ENCODE measurements at places on chromosomes 11 and 22.

- no peak for DNase-seq
These were observed 60.7 kb downstream of the MCM5 start for GRCh38 chr22:35460688-35461087.

DNA sequence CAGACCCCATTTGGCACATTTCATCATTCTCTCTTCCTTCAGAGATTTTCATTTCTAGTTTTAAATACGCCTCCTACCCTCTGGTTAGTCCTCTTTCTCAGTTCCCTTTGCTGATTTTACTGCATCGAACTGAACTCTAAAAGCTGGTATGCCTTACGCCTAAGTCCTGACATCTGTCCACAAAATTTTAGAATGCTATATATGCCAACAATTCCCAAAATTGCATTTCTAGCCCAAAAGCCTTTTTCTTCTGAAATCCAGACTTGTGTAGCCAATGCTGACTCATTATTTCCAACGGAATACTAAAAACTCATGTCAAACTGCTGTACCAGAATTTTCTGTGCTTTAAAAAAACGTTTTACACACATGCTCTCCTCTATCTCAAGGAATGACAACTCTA lies 1124.4 kb upstream of the TENM4 start:
- no peak for DNase-seq

GRCh38 chr11:27452147-27452546 lies 20.4 kb downstream of the LGR4 start:
- no peak for DNase-seq

GRCh38 chr22:35645646-35646045 lies 2.6 kb upstream of the APOL6 start:
- DNase-seq: no peak

DNA sequence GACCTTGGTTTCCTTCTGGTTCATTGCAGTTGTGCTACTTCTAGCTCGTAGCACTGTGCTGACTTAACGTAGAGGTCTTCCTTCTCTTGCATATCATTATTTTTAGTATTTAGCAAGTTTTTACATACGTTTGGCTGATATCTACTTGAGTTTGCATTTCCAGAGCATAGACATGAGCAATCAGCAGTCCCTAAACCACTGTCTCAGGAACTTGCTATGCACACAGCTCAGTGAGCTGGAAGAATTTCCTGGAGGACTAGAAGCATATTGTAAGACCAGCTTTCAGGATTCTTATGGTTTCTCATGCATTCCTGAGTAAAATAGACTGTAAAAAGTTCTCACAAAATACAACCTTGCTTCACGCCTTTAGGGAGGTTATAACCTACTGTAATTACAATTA lies 226.7 kb upstream of the PDGFD start:
- no peak for DNase-seq

DNA sequence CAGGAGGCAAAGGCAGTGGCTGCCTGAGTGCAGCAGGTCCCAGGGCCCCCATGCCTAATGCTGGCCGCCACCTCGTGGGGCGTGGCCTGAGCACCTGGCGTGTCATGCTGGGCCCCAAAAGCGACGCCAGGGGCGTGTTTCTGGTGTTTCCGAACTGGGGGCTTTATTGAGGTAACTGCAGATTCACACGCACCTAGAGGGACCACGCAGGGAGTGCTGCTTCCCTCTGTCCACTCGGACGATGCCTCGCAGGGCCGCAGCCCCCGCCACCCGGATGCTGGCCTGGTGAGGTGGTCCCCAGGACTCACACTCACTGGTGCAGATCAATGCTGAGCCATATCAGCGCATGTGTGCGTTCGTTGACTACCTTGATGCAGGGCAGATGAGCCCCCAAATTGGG lies 736.2 kb downstream of the BRD1 start:
- no peak for DNase-seq
